ENCODE measurements at places on chromosomes 16 and 17. TPM values are rescaled to one million over a fixed set of nuclear protein-coding genes. Genes with fewer than 3 reads are reported as not detected.

The ACSM2A gene
- not detected for total RNA-seq

The STH gene
- not detected for total RNA-seq

The PRM3 gene
- total RNA-seq = not detected

The STX1B gene
- total RNA-seq = 1.1 TPM

The KRT24 gene
- total RNA-seq = not detected

The KRTAP1-1 gene
- not detected for total RNA-seq

The ZG16 gene
- total RNA-seq = not detected

The PLCD3 gene
- total RNA-seq = 48.1 TPM

The CHRNE gene
- 0.37 TPM for total RNA-seq

The MEOX1 gene
- total RNA-seq = not detected

The MT3 gene
- not detected for total RNA-seq

The KRTAP2-1 gene
- total RNA-seq = not detected

The TMEM238L gene
- total RNA-seq = not detected

The RGS11 gene
- 2.6 TPM for total RNA-seq

The OR4D1 gene
- not detected for total RNA-seq

The PDP2 gene
- total RNA-seq = 14.3 TPM

The GPR139 gene
- not detected for total RNA-seq

The CD300C gene
- total RNA-seq = not detected

The CDH3 gene
- total RNA-seq = 0.20 TPM

The MYADML2 gene
- total RNA-seq = not detected

The MT1E gene
- total RNA-seq = 226 TPM

The CBFA2T3 gene
- total RNA-seq = not detected

The CUEDC1 gene
- total RNA-seq = 13.5 TPM

The SPATA32 gene
- total RNA-seq = not detected

The JPT1 gene
- 139 TPM for total RNA-seq

Data from subcutaneous preadipocyte (primary cell).